ENCODE measurements at places on chromosomes 5 and 9.
A peak's percentile ranks its signal among the peaks of the same experiment; 100 is the strongest.

- no peak for DNase-seq
Observed at GRCh38 chr9:96171728-96172127, 130.2 kb downstream of the HSD17B3 start.

- no peak for DNase-seq
Observed at GRCh38 chr5:21806943-21807342, 1046.2 kb downstream of the CDH12 start.

DNA sequence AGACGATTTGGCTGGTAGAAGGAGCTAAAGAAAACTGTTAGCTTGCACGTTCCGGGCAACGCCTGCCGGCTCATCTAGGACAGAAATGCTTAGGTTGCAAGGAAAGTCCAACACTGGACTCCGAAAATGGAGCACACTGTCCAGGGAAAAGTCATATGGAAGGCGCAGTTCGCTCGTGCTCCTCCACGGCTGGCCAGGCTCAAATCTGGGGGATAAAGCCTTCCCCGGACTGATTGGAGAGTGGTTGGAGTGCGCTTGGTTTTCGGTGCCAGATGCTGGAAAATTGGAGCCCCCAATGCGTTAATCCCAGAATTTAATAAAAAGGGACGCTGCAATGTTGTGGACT is 955 bp downstream of the CDH6 start:
- peak; percentile 31 for DNase-seq

- DNase-seq, result no peak
Observed at GRCh38 chr9:125854553-125855275, 107.5 kb downstream of the PBX3 start.

DNA sequence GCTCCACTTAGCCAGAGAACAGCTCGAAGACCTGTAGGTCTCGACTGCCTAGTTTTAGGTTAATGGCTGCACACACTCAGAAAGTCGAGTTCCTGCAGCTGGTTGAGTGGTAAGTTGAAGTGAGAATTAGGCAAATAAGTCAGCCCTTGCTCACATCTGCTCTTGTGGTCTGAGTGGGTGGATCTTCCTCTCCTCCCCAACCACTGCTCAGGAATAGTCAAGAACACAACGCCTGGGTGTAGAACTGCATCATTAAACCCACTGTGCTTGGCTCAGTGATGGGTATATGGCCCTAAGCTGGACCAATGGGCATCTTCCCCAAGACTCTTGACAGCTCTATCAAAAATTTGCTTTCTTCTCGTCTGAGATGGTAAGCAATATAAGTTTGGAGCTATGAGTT is 20.9 kb upstream of the ADAM19 start:
- DNase-seq, result no peak

- no peak for DNase-seq
Observed at GRCh38 chr9:134611046-134611445, 30.6 kb upstream of the COL5A1 start.

DNA sequence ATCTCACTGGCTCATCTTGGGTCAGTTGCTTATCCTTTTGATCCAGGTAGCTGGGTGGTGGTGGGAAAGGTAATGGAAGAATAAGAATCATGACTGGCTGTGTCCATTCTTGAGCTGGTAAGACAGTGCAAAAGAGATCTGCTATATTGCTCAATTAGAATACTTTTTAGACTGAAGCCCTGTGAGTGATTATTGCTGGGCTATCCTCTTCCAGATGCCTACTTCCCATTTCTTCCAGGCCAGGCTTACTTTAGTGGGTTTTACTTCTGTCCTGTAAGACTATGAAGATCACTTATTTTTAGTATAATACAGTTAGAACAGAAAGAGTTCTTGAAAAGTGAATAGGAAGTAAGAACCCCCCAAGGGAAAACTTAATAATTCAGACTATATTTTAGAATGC is 7.2 kb downstream of the MARCHF6 start:
- no peak for DNase-seq

DNA sequence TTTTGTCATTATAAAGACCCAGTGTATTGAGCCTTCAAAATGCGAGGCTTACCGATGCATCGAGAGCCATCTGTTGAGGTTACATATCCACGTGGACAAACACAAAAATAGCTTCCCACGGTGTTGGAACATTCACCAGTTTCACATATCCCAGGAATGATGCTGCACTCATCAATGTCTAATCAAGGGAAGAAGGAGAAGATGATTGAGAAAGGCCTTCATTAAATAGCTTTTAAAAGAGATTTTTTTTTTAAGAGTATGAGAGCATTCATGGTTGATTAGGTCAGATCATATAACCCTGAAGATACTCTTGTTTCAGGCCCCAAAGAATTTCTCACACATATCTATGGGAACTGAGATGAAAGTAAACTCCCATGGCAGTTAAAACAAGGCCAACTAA is 129.4 kb downstream of the FBN2 start:
- no peak for DNase-seq

- DNase-seq, result no peak
Observed at GRCh38 chr5:150189728-150190502, at the start of gene SLC6A7. TSS of gene SLC6A7 (plus strand) at chr5:150190062. CDS start at chr5:150190328, 266 bp downstream.

DNA sequence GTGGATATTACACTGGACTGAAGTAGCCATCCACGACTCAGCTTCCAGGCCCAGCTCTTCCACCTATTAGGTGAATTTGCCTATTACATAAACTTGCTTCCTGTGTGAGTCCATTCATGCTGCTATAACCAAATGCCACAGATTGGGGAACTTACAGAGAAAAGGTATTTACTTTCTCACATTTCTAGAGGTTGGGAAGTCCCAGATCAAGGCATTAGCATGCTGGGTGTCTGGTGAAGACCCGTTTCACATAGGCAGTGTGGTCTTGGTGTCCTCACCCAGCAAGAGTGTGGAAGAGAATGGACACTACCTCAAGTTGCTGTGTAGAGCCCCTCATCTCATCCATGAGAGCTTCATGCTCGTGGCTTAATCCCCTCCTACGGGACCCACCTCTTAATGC is 282.6 kb downstream of the IRX1 start:
- DNase-seq, result no peak

DNA sequence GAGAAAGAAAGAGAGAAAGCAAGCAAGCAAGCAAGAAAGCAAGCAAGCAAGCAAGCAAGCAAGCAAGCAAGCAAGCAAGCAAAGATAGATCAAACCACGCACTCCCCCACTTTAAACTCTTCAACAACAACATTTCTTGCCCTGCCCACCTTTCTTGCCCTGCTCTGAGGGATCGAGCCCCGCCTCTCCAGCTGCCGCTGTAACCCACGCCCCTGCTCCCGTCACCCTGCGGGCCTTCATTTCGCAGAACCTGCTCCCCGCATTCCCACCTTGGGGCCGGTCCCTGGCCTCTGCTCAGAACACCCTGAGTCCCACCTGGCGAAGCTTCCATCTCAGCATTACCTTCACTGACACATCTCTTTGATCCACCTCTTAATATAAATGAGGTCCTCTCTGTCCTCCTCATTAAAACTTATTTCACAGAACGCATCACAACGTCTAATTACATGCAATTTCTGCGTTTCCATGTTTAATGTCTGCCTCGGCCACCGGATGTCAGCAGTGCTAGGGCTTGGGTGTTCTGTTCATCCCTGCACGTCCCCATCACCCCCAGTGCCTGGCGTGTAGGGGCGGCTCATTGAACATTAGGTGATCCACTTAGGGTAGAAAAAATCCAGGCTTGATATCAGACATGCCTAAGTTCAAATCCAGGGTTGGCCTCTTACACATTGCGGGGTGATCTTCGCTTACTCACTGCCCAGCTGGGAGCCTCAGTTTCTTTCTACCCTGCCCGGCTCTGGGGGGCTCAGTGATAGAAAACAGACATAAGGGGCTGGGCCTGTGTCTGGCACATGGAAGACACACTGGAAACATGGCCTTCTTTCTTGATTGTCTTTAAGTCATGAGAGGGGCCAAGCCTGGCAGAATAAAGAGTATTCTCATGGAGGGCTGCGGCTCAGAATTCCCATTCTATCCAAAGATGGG is 187.6 kb downstream of the DAB2IP start:
- no peak for DNase-seq

DNA sequence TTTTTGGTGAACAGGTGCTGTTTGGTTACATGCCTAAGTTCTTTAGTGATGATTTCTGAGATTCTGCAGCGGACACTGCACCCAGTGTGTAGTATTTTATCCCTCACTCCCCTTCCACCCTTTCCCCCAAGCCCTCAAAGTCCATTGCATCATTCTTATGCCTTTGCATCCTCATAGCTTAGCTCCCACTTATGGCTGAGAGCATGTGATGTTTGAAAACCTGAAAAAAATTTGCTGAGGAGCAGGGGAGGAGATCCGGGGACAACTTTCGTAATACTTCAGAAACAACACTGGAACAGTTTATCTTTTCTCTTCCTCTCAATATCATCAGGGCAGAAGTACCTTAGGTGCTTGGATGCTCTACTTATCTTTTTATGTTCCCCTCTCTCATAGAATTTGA is 226.4 kb downstream of the ADAMTS6 start:
- no peak for DNase-seq

- DNase-seq, result peak; percentile 60
Observed at GRCh38 chr5:161546470-161547301, at the start of gene GABRB2. TSS of gene GABRB2 (minus strand) at chr5:161546725. CDS start at chr5:161546643, 82 bp downstream.

GRCh38 chr9:4741365-4742089 is 525 bp upstream of the AK3 start:
- no peak for DNase-seq

DNA sequence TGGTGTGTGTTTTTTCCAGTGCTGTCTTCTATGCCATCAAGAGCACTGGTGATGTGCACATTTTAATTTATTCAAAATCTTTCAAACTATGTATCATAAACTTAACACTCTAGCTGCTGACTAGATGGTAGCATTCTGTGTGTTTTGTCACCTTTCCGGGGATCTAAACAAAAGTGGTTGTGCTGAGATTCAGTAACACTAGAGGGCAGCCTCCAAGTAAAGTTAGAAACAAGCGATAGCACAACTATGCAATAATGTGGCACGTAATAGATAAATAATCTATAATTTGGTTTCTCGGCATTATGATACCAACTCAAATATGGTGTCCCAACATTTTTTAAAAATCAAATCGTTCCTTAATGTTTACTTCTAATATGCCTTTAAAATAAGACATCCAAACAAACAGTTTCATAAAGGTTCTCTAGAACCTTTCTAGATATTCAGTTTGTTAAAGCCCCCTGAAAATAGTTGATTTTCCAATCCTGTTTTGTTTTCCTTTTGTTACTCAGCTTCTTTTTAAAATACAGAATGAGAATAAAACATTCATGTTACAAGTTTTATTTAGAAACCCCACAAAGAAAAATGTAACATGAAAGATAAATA is 16.9 kb downstream of the SEMA6A start:
- peak; percentile 25 for DNase-seq

DNA sequence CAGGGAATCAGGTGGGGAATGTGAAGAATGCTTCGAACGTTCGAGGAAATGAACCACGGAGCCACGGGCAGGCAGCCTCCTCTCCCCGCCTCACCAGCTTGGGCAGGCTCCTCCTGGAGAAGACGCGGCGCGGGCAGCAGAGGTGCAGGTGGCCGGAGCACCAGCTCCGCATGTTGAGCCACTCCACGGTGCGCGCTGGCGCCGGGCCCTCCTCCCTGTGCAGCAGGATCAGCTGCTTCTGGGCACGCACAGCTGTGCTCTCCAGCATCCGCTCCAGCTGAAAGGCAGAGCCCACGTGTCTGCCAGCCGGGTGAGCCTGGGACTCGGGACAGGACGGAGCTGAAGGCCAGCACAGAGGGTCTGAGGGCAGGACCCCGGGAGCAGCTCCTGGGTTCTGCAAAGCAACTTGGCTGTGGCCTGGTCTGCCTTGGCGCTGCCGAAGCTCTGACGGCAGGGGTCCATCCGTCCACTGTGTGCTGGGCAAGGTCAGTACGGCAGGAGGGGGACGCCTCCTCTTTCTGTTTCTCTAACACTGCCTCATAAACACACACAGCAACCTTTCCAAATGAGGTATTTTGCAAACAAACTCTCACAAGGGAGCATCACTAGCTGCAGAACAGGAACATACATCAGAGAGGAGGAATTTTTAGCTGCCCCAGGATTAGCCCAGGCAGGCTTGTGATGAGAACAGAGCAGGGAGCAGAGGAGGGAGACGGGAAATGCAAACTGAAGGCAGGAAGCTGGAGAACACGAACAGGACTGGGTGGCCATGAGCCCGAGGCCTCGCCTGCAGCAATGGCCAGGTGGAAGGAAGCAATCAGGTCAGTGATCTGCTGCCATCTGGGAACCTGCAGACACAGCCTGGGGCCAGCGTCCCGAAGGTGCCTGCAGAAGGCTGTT is 20.1 kb upstream of the NSMF start:
- peak; percentile 54 for DNase-seq

GRCh38 chr5:137714494-137714893 is 21.4 kb downstream of the KLHL3 start:
- DNase-seq, result no peak

GRCh38 chr9:35490910-35491465 is 1.1 kb downstream of the RUSC2 start:
- peak; percentile 62 for DNase-seq

DNA sequence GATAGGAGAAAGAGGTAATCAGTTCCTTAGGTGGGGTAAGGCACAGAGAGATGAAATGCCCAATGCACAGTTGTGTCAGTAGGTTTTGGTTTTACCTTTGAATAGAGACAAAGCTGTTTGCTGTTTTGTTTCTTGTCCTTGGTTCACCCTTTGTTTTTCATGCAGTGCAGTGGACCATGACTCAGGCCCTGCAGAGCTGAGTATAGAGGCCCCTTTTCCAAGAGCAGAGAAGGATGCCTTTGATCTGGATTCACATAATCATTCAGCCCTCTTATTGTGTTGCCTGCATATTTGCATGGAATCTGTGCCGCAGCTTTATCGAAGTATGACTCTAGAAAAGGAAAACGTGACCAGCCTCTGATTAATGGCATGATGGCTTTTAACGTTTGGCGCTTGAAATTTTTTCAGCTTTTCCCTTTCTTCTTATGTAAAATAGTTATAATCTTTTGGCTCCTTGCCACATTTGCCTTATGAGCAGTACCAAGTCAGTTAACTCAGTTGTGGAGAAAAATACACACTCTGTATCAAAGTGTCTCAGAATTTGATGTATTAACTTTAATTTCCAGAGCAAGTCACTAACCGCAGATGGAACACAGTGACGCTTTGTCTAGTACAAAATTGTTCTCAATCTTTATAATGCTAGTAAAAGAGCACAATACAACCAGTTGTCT is 197.6 kb downstream of the KDM4C start:
- peak; percentile 83 for DNase-seq

GRCh38 chr9:138118601-138119071 is 241.1 kb downstream of the CACNA1B start:
- DNase-seq, result no peak

DNA sequence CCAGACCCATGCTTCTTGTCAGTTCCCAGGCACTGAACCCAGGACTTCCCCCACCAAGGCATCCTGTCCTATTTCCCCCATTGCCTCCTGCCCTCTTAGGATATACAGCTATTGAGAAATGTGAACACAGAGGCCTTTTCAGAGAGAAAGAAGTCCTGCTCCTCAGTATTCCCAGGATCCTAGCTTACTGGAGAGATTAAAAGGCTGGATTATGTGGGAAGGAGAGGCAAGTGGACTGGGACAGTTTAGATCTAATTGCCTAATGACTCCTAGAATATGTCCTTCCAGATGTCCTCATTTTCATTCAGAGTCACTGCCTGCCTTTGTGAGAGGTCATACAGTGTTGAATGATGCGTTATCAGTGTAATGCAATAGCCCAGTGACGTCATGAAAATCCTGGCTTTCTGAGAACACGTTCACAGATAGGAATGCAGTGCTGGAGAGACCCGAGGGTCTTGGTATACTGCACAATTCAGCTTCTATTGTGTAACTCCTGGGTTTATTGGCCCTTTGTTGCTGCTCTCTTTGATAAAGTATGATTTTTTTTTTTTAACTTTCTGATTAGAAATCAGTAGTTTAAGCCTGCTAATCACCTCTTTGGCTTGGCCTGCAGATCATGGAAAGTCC is 26.2 kb downstream of the WWC1 start:
- peak; percentile 91 for DNase-seq

All from astrocyte of the spinal cord (primary cell).